ENCODE measurements at places on chromosomes 7 and 10.

- no peak for DNase-seq
Measured at GRCh38 chr10:78332657-78333056, 299.0 kb downstream of the RPS24 start.

DNA sequence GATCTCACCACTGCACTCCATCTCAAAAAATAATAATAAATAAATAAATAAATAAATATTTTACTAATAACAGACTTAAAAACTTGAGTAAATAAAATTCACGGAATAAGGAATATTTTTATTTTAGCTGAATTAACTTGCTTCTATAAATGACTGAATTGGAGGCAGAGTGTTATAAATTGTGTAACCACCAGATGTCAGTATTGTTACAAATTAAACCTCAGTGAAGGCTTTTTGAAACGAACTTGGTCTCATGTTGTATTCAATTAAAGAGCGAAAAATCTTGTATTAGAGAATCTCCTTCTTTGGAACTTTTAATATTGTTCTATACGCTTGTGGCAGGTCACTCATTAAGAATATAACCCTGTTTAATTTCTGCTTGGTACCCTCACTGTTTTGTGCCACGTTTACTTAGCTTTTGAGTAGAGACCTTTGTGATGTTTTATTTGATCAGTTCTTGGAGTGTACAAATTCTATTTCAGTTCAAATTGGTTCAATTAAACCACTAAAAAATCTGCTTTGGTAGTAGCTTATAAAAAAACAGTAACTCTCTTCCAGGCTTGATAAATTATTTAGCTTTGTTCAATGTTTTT lies 45.6 kb upstream of the SCIN start:
- no peak for DNase-seq

- DNase-seq, result no peak
Measured at GRCh38 chr10:88136712-88137111, 273.3 kb downstream of the PTEN start.

- DNase-seq, result no peak
Measured at GRCh38 chr7:24115661-24116060, 168.3 kb upstream of the NPY start.

GRCh38 chr10:113135025-113135424 lies 185.0 kb downstream of the TCF7L2 start:
- DNase-seq, result no peak

DNA sequence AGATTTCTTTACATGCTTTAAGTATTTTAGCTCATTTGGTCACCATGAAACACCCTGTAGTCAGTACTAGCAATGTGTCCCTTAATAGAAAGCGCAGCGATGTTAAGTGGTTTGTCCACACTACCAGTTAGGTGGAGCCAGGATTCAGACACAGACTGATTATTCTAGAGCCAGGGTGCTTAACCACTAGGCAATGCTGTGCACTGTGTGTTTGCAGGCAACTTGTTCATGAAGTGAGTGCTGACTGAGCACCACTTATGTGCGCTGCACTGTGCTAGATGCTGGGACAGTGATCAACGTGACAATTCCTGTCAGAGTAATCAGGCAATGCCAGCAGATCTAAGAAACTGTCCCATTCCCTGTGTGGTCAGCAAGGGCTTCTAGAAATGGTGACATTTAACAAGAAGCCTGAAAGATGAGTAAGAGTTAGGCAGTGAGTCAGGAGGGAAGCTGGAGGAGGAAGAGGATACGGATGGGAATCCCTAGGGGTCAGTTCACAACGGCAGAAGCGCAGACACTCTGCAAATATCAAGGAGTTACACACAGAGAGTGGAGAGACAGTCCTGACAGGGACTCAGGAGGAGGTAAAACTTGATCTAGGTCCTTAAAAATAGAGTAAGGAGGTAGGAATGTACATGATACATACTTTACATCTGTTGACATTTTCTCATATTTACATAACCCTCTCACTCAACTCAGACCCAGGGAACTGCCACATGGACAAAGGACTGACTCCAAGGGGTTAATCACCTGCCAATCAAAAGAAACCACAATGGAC lies 69.7 kb upstream of the EGR2 start:
- DNase-seq, result no peak

DNA sequence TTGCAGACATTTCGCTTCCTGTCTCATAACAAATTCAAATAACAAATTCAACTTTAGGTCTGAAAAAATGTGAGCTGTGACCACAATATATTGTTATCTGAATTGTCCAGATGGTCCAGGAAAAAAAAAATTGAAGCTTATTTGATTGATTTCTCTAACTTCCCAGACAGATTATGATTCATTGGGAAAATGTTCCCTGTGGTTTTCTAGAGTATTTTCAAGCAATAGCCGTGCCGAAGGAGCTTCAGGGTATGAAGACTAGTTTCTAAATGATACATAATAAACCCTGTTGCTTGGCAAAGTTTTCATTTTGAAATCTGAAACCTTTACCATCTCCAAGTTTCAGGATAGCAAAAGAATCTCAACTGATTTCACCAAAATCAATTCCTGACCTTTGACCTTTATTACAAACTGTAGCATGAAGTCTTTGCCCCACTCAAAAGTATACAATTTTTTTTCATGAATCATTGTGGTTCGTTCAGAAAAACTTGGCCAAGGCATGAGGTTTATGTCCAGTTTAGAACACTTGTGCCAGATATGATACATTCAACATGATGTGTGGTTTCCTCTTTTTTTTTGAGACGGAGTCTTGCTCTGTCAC lies 109.9 kb downstream of the JCAD start:
- DNase-seq, result no peak

- DNase-seq, result no peak
Measured at GRCh38 chr7:140611641-140612040, 29.0 kb downstream of the DENND2A start.

- no peak for DNase-seq
Measured at GRCh38 chr10:133109711-133110110, 22.0 kb downstream of the ADGRA1 start.

DNA sequence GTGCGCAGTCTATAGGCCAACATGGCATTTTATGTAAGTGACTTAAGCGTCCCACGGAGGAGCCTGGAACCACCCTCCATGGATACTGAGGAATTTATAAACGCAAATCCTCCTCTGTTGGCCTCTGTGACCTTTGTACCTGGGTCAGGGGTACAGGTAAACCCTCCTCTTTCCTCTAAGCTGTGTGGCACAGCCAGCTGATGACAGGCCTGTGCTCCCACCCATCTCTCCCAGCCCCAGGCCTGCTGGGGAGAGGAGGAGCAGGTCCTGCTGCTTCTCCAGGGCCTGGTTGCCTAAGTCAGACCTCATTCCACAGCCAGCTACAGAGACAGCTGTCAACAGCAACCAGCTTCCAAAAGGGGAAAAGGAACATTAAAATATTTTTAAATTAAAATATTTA lies 5.0 kb downstream of the AVPI1 start:
- DNase-seq, result no peak

- DNase-seq, result no peak
Measured at GRCh38 chr7:114082642-114083165, 163.9 kb upstream of the PPP1R3A start.

- DNase-seq, result no peak
Measured at GRCh38 chr10:131071721-131072120, 239.8 kb downstream of the TCERG1L start.

DNA sequence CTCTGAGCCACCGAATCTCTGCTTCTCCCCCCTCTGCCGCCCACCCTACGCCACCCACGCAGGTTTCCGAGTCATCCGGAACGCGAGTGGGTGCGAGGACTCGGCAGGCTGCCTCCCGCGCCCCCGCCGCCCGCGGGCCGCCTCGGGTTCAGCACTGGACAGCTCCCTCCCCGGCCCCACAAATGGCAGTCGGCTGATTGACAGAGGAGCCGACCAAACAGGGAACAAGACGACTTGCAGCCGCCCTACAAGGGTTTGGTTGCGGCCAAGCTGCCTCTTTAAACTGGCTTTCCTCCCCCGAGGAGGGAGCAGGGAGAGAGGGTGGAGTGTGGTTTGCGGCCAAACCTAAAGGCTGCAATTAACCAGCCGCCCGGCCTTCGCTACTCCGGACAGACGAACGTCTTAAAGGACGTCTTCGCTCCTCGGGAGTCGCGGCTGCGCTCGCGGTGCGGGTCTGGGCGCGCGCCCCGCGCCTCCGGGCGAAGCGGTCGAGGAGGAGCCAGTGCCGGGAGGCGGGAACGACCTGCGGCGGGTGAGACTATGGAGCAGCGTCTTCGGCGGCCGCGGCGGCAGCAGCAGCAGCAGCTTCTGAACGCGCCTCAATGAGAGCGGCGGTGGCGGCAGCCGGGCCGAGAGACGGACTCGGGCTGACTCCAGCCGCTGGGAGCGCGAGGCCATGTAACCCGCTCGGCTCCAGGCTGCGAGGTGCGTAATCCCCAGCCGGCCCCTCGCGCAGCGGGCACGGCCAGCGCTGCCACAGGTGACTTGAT lies at the start of gene GPR158:
TSS of gene GPR158 (plus strand) at position 541 of the 770 bp plus-strand sequence. CDS start 420 bp downstream, outside the sequence.
- peak; percentile 22 for DNase-seq

DNA sequence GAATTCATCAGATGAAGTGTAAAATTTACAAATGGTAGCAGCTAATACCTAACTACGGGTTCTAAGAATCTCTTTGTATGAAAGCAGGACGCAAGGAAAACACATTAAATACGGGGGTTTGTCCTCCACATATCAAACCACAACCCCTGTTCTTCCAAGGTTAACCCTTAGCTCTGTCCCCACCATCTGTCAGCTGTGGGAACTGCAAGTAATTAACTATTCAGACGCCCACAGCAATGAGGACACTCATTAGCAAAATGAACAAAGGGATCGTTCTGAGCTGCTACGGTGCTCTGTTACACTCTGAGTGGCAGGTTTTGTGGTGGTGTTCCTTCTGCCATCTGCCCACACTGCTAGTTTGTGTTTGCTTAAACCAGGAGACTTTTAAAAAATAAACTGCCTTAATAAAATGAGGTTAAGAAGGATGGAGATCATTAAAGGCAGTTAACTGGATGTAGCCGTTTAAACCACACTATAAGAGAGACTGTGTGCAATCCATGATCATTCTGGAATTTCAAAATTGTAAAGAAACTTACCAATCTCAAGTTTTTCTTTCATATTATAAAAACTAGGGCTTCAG lies 51.4 kb downstream of the C10orf67 start:
- DNase-seq, result no peak

- DNase-seq, result no peak
Measured at GRCh38 chr10:69880301-69881081, 78.8 kb downstream of the COL13A1 start.

DNA sequence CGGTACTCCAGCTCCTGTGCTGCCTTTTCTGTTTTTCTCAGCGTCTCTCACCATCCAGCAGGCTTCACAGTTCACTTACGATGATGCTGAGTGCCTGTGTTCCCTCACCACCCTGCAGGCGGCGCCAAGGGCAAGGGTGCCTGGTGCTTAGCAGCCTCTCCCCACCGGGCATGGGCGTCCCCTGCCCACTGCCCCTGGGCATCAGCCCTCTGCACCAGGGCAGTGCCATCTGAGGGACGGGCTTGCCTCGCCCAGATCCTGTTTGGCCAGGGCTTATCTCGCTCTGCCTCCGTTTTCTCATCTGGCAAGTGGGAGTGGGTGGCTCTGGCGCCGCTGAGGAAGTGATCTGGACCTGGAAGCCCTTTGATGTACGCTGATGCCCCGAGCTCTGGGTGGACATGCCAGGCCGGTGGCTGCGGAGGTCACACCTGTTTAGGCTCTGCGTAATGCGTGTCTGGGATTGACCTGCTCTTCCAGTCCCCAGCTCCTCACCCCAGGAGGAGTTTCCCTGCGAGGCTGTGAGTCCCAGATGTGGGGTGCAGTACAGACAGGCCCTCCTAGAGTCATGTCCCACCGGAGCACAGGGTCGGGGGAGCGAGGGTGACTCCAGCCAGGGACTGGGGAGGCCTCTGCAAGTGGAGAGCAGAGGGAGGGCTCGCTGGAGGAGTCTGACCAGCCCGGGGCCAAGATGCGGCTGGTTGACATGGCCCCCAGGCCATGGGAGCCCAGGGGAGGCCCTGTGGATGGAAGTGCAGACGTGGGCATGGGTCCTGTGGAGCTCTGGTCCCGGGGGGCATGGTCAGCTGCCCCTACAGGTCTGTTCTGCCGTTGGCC lies 11.8 kb downstream of the TTYH3 start:
- DNase-seq, result no peak

DNA sequence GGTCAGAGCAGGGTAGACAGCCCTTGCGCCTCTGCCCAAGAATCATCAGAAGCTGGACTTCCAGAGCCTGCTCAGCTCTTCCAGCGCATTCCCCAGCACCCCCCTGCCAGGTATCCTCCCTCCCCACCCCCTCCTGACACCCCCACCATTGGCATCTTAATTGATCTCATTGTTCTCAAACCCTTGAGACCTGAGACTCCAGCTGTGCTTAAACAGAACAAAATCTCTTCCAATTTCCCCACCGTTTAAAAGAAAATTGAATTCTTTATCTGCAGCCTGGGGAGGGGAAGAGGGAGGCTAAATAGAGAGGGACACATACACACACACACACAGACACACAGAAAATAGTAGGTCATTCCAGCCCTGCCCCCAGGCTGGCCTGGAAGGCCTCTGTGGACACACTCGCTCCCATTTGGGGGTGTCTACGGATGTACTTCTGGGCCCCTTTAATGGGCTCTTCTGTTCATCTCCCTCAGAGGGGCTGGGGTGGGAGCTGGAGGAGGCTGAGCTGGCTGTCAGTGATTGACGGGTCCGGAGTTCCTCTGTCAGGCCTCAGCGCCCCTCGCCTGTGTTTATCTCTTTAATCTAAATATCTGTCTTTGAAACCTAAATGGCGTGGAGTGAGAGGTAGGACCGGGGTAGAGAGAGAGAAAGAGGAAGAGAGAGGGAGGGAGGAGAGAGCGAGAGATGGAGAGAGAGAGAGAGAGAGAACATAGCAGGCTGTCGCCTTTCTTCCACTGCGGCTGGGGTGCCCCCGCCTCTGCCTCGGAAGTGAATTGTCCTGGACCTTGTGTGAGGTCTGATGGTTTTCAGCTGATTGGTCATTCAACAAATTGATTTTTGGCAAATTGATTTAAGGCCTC lies 61.7 kb downstream of the C10orf105 start:
- DNase-seq, result no peak

- no peak for DNase-seq
Measured at GRCh38 chr7:111370002-111370401, 192.3 kb downstream of the IMMP2L start.

DNA sequence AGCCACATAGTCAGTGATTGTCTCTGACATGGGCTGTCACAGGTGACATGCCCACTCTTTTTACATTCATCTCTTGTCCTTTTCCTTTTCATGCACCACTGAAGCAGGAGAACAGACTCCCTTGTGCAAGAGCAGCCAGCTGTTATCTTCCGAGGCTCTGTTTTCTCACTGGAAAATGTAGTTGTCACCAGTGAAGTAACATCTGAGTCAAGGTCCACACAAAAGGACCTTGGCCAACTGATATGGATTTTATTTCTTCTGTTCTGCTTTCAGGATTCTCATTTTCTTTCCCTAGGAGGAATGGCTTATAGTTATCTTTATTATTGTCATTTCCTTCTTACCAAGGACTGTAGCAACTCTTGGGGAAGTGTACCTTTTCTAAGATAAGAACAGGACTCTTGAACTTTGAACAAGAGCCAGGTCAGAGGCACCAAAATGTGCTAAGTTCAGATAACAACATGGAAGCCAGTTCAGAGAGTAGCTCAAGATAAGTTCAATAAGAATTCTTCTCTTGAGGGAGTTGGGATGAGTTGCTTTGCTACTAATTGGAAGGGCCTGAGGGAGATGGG lies 22.7 kb downstream of the AVPI1 start:
- no peak for DNase-seq
